Femur (tissue), 1 donor: ENCODE measurements at places on chromosomes 5 and 9.

DNA sequence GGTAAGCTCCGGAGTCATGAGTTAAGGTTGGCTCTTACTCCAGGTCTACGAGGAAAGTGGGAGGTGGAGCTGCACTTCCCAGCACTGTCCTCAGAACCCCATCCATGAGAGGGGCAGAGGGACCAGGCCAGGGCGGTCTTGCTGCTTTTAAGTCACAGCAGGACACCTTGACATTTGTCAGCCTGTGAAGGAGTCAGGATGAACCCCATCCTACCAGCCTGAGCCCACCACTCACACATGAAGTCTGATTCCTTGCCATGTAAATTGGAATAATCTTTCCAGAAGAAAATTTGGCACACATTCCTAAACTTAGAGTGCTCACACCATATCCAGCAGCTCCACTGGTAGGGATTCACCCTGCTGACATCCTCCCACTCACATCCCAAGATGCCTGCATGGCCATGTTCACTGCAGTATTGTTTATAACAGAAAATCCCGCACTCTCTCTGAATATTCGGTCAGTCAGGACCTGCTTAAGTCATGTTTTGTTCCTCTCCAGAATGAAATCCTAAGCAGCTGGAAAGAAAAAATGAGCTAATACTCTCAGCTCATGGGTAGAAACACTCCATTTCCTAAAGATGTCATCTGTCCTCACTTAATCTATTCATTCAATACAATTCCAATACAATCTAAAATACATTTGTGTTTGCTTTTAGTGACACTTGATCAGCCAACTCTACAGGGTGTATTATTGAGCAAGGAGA is 79.3 kb upstream of the COL5A1 start:
- no peak for DNase-seq

GRCh38 chr9:99663856-99664255 is 157.8 kb upstream of the NR4A3 start:
- DNase-seq: no peak

DNA sequence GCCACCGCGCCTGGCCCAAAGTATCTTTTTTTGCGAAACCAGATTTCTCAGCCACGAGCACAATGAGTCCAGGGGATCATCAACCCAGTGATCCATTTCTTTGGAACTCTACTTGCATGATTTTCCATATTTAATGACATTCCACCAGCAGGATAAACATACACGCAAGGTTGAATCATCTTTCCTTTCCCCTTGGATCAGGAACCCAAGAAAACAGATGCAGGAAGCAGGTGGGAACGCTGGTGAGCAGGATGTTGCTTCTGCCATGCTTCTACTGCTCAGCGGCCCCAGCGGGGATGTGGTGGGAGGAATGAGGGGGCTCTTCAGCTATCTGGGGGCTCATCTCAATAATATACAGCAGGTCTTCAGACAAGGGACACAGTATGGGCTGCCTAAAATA is 118.2 kb downstream of the SEC61B start:
- no peak for DNase-seq

GRCh38 chr9:101566904-101567724 is 27.7 kb downstream of the PPP3R2 start:
- no peak for DNase-seq

- DNase-seq: no peak
These were observed 3.7 kb downstream of the PCDHGA12 start for GRCh38 chr5:141434006-141434405.

DNA sequence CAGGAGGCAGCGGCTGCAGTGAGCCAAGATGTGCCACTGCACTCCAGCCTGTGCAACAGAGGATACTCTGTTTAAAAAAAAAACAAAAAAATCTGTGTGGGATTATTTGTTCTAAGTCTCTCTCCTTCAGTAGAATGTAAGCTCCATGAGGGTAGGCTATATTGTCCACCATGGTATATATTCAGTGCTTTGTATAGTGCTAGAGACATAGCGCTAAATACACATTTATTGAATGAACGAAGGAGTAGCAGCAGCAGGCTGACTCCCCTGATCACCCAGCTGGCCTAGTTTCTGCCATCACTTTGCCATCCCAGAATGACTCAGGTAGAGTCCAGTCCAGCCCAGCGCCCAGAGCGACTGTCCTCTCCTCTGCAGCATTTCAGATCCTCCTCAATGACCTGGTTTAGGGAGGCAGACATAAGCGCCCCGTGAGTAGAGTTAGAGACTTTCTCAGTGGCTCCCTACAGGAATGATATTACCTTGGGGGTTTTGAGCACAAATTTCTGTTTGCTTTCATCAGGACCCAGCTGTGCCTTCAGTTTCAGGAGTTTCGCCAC is 716 bp downstream of the HARS1 start:
- DNase-seq: no peak

GRCh38 chr5:138469540-138470321 is 4.5 kb downstream of the EGR1 start:
- DNase-seq: peak; percentile 91
